Dermis lymphatic vessel endothelial cell (primary cell): ENCODE measurements at places on chromosomes 11 and 22. TPM values are rescaled to one million over a fixed set of nuclear protein-coding genes. Genes with fewer than 3 reads are reported as not detected.

RPS13 gene
- total RNA-seq, result 1,337 and 1,369 TPM in 2 replicates

GNAZ gene
- 0.22 and 0.52 TPM in 2 replicates for total RNA-seq

OR8D4 gene
- not detected in 2 replicates for total RNA-seq

SLC25A45 gene
- 0.87 and 1.3 TPM in 2 replicates for total RNA-seq

FOLH1 gene
- total RNA-seq, result not detected in 2 replicates

TMEM151A gene
- total RNA-seq, result not detected in 2 replicates

C11orf21 gene
- not detected in 2 replicates for total RNA-seq

PIH1D2 gene
- 0.33 and 0.69 TPM in 2 replicates for total RNA-seq

ACR gene
- 0.22 and 0.34 TPM in 2 replicates for total RNA-seq

NXPE1 gene
- total RNA-seq, result not detected in 2 replicates

IGLL1 gene
- not detected in 2 replicates for total RNA-seq

PRG3 gene
- not detected in 2 replicates for total RNA-seq

ALKBH8 gene
- total RNA-seq, result 6.4 and 7.8 TPM in 2 replicates

TPCN2 gene
- 10.2 and 12.0 TPM in 2 replicates for total RNA-seq

SLC25A1 gene
- 36.4 and 43.5 TPM in 2 replicates for total RNA-seq

DNAJB7 gene
- total RNA-seq, result not detected in 2 replicates

CTSF gene
- 39.6 and 44.7 TPM in 2 replicates for total RNA-seq

KCNQ1 gene
- total RNA-seq, result 0.34 TPM in 1 of 2 replicates, not detected in the other

LTO1 gene
- total RNA-seq, result 11.2 and 12.6 TPM in 2 replicates

OR6A2 gene
- under 0.01 TPM in 1 of 2 replicates, not detected in the other for total RNA-seq

GGT5 gene
- 1.8 and 8.9 TPM in 2 replicates for total RNA-seq

DEAF1 gene
- 27.5 and 34.3 TPM in 2 replicates for total RNA-seq

SCGB1A1 gene
- not detected in 2 replicates for total RNA-seq

PTGDR2 gene
- under 0.01 TPM in 1 of 2 replicates, not detected in the other for total RNA-seq

CD81 gene
- total RNA-seq, result 190 and 216 TPM in 2 replicates

MGAT3 gene
- not detected in 2 replicates for total RNA-seq

CARD16 gene
- total RNA-seq, result 40.0 and 98.1 TPM in 2 replicates

SMC1B gene
- not detected in 2 replicates for total RNA-seq

LSP1 gene
- total RNA-seq, result 0.11 TPM in 1 of 2 replicates, not detected in the other

PNPLA5 gene
- total RNA-seq, result not detected in 2 replicates

OR5P2 gene
- total RNA-seq, result not detected in 2 replicates

TPST2 gene
- 49.1 and 78.6 TPM in 2 replicates for total RNA-seq

EML3 gene
- 25.7 and 41.2 TPM in 2 replicates for total RNA-seq

MRE11 gene
- 10.3 and 16.1 TPM in 2 replicates for total RNA-seq

OSBP2 gene
- 8.6 and 14.9 TPM in 2 replicates for total RNA-seq

UBQLN3 gene
- 0.09 TPM in 1 of 2 replicates, not detected in the other for total RNA-seq

RASSF10 gene
- total RNA-seq, result 4.6 and 13.4 TPM in 2 replicates

OR51B2 gene
- not detected in 2 replicates for total RNA-seq

DPAGT1 gene
- total RNA-seq, result 12.7 and 13.8 TPM in 2 replicates

PTPRJ gene
- 0.09 and 0.87 TPM in 2 replicates for total RNA-seq

SHISA8 gene
- total RNA-seq, result not detected in 2 replicates

TUT1 gene
- total RNA-seq, result 11.7 and 13.0 TPM in 2 replicates

TEX54 gene
- total RNA-seq, result not detected in 2 replicates

APOC3 gene
- not detected in 2 replicates for total RNA-seq

USH1C gene
- not detected in 2 replicates for total RNA-seq

OR4A16 gene
- total RNA-seq, result not detected in 2 replicates

ALDH3B2 gene
- not detected in 2 replicates for total RNA-seq

UCP3 gene
- total RNA-seq, result 0.22 and 0.26 TPM in 2 replicates

YPEL1 gene
- 4.0 TPM in 2 replicates for total RNA-seq
